GDM1 (cell line): ENCODE measurements at places on chromosomes 1 and 21.
A peak's percentile ranks its signal among the peaks of the same experiment; 100 is the strongest.

GRCh38 chr1:239805042-239805441 is 286.6 kb upstream of the FMN2 start:
- DNase-seq, result no peak

GRCh38 chr1:201119206-201120197 is 7.3 kb upstream of the CACNA1S start:
- DNase-seq, result no peak

DNA sequence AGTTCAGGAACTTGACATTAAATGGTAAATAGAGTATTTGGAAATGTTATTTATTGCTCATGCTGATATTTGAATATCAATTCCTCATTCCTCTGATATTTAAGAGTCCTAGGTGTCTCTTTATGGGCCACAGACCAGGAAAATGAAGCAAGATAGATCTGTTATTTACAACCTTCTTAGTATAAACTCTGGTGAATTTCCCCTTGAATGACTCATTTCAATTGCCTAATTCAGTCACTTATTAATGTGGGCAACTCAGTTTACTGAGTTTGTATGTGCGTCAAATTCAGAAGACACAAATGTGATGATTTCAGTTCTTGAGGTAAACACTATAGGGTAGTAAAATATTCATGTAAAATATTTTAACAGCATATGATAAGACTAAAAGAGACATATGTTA is 1404.4 kb upstream of the PRMT6 start:
- DNase-seq, result no peak

- DNase-seq, result no peak
Observed at GRCh38 chr1:209704584-209704983, at the start of gene HSD11B1. Gene HSD11B1, plus strand, starts transcription at chr1:209704846. Its CDS starts 97 bp downstream, at chr1:209704943.

GRCh38 chr1:239123260-239123659 is 263.1 kb upstream of the CHRM3 start:
- no peak for DNase-seq

DNA sequence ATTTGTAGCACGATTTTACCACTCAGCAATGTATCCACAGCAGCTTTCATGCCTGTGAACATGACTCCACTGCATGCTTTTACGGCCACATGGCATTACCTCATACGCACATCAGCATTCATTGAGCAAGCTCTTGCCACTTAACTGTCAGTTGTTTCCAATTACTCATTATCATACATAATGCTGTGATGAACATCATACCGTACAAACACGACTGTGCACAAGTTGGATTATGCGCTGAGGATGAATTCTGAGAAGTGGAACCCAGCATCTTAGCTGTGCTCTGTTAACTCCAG is 9.6 kb downstream of the UMODL1 start:
- DNase-seq, result no peak

DNA sequence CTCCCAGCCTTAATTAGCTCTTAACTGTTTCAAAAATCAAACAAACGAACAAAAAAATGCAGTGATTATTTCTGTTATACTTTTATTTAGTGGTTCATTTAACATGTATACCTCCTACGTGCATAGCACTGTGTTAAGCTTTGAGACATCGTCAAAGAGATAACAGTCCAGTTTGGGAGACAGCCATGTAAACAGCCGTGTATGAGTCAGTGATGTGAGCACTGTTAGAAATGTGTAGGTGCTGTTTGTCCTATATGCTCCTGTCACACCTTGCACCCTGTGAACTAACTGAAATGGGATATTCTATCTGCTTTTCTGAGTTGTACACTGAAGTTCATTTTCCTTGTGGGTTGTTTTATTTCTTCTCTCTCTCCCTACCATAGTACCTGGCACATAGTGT is 109.7 kb upstream of the CACYBP start:
- DNase-seq, result no peak

DNA sequence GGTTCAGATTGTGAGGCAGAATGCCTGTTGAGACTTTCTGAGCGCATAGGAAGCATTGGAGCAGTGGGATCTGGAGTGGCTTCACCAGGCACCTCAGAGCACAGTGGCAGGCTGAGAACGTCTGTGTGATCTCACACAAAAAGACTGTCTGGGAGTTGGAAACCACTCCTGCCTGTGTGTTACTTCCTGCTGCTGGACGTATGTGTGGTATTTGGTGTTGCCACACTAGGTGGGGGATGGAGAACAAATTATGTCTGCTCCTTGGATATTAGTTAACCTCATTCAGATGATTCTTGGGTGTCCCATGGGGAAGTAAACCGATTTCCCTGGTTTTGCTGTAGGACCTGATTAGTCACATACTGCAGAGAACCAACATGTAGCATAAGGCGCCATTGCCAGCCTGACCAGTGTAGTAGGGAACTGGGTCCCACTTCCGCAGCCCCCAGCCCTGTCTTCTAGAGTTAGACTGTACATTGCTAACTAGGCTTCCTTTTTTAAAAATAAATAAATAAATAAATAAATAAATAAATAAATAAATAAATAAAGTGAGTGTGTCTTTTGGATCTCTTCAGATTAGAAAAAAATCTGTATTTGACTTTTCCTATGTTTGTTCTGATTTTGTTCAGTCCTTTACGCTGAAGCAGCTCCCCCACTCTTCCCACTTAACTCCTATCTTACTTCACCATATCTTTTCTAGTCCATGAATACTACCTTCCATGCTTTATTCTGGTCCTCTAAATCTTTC is 26.9 kb downstream of the UCK2 start:
- DNase-seq, result peak; percentile 39

- no peak for DNase-seq
Observed at GRCh38 chr1:29457496-29458368, 221.4 kb downstream of the PTPRU start.

GRCh38 chr1:147167365-147167764 is 4.9 kb downstream of the PRKAB2 start:
- DNase-seq, result no peak

GRCh38 chr1:216034506-216034905 is 388.7 kb downstream of the USH2A start:
- DNase-seq, result no peak

GRCh38 chr1:84000196-84000885 is 1.4 kb upstream of the TTLL7 start:
- DNase-seq, result no peak

DNA sequence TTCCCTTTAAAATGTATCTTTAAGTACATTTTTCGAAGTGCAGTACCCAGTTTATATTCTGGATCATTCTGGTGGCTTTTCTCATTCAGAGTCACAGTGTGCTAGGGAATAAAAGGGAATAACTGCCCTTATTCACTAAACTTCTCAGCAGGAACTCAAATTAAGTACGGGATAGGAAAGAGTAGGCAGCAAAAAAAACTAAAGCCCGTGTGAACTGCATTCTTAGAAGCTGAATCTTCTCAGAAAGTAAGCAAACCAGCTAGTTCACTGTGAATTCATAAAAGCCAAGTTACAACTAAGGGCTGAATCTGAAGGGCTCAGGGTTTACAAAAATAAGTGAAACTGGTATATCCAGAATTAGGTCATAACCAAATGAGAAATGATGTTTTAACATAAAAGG is 22.0 kb downstream of the PRPF38A start:
- DNase-seq, result no peak

- no peak for DNase-seq
Observed at GRCh38 chr1:210233216-210233494, 559 bp downstream of the SERTAD4 start.

DNA sequence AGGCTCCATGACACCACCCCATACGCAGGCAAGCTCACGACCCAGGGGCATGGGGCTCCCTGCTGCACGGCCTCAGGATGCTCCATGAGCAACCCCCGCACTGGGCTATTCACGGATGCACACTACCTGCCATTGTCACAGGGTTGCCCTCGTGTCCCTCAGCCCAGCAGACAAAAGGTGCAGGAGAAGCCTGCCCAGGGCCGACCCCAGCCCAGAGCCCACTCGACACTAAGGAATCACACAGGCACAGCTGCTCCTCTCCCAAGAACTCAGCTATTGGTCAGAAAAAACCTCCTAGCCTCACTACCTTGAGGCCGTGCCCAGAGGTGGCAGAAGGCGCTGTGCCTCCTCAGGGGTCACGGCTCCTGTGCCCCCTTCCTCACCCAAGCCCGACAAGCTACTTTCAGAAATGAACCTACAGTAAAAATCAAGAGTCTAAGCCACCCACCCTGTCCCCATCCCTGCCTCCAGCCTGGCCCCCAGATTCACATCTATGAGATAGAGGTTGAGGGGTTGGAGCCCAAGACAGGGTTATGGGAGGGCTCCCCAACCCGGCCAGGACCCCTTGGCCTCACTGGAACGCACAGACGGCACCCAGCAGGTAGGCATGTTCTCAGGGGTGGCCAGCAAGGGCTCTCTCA is 6.4 kb upstream of the SPATC1L start:
- DNase-seq, result no peak

GRCh38 chr1:172609528-172609927 is 49.4 kb upstream of the FASLG start:
- peak; percentile 2 for DNase-seq

- no peak for DNase-seq
Observed at GRCh38 chr1:67716800-67717199, 31.8 kb downstream of the GADD45A start.

GRCh38 chr1:77047978-77048614 is 171.1 kb downstream of the PIGK start:
- peak; percentile 53 for DNase-seq

- no peak for DNase-seq
Observed at GRCh38 chr1:75174031-75174760, 40.0 kb downstream of the LHX8 start.

DNA sequence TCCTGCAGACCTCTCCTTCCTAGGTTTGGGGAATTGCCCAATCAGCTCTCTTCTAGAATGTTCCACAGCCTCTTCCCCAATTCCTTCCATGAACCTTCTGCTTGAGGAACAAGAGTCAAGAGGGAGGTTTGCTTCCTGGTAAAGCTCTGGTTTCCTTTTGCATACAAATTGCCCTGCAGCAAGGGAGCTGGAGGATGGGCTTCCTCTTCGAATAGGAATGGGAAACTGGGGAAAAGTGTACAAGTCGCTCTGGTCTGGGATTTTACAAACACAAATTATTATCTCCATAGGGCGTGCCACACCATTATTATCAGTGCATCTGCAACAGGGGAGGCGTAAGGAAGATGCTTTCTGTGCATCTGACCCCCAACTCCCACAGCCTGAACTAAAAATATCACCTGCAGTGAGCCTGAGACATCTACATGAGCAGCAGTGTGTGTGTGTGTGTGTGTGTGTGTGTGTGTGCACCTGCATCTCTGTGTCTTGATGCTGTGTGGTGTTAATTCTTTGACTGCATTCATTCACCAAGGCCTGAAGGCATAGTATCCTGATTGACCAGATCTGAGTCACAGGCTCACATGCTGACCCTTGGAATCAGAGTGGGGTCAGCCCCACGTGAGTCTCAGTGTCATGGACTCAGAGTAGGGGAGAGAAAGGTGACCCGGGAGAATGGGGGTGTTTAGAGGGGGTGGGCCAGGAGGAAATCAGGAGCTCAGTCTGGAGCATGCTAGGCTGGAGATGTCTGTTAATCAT is 272.9 kb downstream of the KAZN start:
- no peak for DNase-seq

DNA sequence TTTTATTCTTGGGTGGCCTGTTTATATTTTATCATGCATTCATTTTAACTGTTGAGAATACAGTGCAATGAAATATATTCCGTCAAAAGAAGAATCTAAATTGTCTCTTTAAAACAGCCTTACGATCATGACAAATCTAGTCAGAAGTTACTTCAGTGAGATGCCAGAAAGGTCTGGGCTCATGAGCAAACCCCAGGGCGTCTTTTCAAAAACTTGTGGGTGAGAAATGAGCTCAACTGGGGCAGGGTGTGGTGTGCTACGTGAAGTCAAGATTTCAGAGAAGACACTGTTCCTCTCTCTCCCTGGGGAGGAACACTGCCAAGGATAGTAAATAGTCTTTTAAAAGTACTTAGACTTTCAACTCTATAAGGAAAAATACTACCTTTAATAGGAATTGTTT is 13.4 kb upstream of the UAP1 start:
- DNase-seq, result no peak
